ENCODE measurements at places on chromosomes 3 and 15. TPM values are rescaled to one million over a fixed set of nuclear protein-coding genes. Genes with fewer than 3 reads are reported as not detected.

Gene KBTBD13
- polyA plus RNA-seq, result not detected

Gene SPTSSB
- polyA plus RNA-seq, result 0.88 TPM

GRCh38 chr3:27680517-27681246 lies 41.4 kb downstream of the EOMES start:
- DNase-seq, result peak; percentile 2

GRCh38 chr3:18425641-18426257 lies 610 bp upstream of the SATB1 start:
- peak; percentile 80 for DNase-seq
